ENCODE measurements at places on chromosomes 1 and 21.
A peak's percentile ranks its signal among the peaks of the same experiment; 100 is the strongest.

GRCh38 chr1:103218821-103219220 lies 110.5 kb upstream of the COL11A1 start:
- no peak for DNase-seq

- DNase-seq: no peak
These were observed 217.6 kb downstream of the SDCCAG8 start for GRCh38 chr1:243473227-243474135.

DNA sequence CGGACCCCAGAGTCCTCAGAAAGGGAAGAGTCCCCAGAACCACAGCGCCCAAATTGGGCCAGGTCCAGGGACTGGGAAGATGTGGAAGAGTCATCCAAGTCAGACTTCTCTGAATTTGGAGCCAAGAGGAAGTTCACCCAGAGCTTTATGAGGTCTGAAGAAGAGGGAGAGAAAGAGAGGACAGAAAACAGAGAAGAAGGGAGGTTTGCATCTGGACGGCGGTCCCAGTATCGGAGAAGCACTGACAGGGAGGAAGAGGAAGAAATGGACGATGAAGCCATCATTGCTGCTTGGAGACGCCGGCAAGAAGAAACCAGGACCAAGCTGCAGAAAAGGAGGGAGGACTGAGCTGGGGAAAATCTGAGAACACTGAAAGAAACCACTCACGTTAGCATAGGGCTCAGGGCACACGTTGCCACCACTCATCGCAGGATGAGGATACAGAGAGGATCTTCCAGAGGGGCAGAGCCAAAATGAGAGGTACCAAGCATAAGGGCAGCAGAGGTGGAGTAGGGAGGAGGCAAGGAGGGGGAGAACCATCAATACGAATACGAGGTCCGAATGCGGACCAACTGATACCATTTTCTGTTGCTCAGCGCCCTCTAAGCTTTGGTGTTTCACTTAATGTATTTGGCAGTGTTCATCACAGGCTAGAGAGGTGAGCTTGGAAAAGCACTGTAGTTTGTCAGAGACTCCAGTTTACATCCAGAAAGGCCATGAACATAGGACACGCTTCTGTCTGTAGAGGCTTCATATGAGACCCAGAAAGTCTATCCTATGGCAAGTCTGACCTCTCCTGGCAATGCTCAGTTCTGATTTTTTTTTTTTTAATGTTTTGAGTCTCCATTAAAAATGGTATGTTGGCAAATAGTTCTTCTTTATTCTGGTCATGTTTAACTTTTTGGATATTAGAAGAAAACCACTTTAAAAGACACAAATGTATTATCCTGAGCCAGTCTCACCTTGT lies 34.7 kb downstream of the STYXL2 start:
- DNase-seq: no peak

DNA sequence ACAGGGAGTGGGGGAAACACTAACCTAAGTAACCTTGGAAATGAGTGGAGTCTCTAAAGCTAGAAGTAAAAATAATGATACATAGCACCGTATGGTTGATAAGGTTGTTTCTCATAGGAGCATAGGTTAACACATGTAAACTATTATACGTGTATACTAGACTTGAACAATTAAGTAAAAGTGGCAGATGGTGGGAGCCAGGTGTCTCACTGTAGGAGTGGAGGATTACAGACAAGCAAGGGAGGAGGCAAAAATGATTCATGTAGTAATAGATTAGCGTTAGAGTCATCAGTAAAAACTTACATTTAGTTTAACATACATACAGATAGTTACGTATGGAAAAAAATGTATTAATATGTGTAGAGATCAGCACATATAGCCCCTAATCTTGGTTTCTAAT lies 138.4 kb upstream of the DSCAM start:
- no peak for DNase-seq

- DNase-seq: no peak
These were observed 80.3 kb upstream of the EXO1 start for GRCh38 chr1:241767737-241768136.

DNA sequence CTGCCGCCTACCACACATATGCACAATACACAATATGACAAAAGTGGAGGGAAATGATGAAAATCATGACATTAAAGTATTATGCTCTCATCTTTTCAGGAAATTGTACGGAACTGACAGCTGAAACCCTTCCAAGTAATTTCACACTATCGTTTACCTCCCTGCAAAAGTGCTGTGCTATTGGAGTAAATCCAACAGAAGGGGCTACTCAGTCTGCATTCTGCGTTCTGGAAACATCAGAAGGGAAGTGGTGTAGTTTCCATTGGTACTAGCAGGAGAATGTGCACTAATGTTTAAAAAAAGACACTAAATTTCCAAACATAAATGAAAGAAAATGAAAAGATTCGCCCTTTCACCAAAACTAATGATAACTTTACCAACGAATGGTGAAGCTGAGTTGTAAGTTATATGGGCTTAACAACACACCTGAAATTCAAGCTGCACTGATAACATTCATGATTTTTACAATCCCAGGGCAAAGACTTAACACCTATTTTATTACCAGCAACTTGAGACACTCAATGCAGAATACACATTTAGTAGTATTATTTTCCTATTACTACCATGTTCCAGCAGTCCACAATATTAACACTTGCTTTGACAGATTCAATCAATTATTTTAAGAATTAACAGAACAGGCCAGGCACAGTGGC lies 3.2 kb downstream of the DENND1B start:
- DNase-seq: no peak

- no peak for DNase-seq
These were observed 7.9 kb upstream of the TEX50 start for GRCh38 chr1:173627269-173627668.

DNA sequence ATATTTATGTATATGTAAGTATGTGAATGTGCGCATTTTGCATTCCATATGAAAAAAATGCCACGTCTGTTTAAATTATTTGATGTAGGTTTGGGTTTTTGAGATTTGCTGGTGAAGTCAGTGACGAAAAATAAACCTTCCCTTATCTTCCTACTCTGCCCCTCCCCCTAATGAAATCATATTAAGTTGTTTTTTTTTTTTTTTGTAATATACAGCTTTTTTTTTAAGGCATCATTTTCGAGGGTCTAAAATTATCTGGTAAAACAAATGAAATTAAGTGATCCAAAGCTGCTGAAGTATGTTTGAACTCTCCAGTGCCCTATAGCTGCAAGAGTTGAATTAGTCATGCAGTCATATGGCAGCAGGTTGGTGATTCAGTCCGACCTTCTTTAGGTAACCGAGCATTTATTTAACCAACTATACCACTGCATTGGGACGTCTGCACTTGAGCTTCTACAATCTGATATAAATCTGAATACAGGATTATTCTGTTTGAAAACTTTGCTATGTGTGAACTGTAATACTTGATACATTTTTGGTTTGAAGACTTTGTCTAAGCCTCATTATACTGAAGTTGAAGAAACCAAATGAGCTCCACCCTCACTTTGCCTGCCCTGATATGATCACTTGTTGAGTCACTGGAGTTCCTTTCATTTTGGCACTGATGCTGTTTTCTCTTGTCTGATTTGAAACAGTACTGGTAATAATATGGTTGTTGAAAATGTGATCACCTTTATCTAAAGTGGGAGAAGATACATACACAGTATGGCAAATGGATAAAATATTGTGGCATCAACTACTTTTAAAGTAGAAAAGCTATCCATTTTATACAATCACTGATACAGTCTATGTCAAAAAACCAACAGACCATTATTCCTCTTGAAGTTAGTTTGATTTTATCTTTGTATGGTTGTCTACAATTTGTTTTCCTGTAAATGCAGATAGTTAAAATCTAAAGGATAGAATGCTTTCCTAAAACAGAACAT lies 11.7 kb downstream of the PDIK1L start:
- no peak for DNase-seq

- DNase-seq: no peak
These were observed 39.9 kb downstream of the KCNC4 start for GRCh38 chr1:110250008-110250407.

DNA sequence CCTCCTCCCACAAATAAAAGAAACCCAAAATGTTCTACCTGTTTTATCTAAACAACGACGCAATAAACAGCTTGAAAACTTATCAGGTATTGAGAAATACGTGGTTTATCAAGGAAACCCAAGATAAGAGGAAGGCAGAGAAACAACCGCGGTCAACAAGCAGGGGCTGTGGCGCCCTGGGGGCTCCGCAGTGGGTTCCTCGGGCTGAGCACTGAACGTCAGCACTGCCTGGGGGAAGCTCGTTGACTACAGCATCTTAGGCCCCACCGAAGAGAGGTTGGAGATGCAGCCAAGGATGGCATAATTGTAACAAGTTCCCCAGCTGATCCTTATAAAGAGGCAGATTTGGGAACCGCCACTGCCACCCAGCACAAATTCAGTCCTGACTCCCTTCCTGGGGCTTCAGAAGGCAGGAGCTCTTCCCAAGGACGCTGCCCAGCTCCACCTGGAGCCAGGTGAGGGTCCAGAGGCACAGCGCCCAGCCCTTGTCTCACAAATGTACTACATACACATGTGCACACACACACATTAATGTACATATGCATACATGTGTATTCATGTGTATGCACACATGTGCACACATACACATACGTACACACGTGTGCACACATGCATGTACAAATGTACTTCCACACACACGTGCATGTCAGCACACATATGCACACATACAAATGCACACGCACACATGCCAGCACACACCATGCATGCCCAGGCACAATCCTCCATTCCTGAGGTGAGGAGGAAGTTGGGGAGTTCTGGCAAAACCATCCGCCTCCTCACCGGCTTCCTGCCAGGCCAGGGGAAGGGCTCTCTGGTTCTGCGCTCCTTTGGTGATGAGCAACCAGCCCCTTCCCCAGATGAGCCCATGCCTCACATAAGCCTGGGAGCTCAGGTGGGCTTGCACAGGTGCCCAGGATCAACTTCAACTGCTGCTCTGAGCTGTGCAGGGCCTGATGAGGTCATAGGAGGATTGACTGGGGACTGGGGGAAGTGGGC lies 251.1 kb downstream of the NPHP4 start:
- DNase-seq: no peak

DNA sequence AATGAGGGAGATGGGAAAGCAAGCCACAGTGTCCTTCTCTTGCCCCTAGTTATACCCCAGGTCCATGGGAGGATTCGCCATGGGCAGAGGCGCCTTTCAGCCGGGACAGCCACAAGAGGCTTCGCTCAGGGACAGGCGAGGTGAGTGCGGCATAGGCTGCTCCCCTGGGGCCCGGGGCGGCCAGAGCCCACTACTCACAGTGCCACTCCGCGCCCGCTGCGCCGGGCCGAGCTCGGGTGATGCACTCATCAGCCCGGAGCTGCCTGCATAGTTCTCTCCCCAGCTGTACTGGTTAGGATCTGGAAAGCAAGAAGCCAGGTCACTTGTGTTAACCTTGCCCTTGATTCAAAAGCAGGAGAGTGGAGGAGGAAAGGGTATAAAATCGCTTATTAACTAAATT lies 8.4 kb downstream of the PANK4 start:
- no peak for DNase-seq

DNA sequence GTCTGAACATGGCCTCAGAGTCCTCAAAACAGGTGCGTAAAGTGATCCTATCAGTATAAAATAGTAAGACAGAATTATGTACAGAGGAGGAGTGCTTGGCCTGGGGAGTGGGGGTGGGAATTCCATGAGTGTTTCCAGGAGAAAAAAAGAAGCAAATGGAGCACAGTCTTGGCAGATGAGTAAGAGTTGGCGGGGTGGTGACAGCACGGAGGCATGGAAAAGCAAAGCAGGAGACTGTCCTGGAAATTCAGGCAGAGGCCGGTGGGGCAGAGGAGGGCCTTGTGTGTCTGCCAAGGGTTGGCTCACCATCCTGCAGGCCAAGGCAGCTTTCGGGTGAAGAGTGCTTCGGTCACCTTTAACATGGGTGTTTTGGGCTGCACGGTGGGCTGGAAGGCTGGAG lies 63.4 kb downstream of the OPTC start:
- peak; percentile 77 for DNase-seq

- no peak for DNase-seq
These were observed 210.3 kb downstream of the ASTN1 start for GRCh38 chr1:176954242-176954641.

DNA sequence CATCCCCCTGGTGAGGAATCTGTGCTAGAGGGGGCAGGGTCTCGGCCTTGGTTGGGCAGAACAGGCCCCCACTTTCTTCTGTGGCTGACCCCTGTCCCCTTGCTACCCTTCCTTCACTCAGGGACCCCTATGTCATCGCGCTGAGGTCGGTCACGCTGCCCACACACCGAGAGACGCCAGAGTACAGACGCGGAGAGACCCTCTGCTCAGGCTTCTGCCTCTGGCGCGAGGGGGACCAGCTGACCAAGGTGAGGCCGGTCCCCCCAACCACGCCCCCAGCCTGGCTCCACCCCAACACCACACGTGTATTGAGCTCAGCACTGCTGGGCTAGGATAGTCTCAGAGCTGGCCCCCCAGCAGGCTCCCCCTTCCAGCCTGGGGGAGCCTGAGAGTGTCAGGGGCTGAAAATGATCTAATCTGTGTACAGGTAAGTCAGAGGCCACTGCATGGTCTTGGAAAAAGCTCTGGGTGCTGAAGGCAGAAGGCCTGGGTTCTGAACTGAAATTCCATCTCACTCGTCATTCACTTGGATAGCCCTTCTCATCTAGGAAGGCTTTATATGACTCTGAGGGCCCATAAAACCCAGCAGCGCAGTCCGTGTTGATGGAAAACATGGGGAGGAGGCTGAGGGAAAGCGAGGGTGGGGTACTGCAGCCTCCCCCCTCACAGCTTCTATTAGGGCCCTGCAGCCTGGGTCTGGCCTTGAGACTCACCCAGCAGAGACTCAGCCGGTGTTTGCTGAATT lies 15.3 kb downstream of the FAM151A start:
- no peak for DNase-seq

DNA sequence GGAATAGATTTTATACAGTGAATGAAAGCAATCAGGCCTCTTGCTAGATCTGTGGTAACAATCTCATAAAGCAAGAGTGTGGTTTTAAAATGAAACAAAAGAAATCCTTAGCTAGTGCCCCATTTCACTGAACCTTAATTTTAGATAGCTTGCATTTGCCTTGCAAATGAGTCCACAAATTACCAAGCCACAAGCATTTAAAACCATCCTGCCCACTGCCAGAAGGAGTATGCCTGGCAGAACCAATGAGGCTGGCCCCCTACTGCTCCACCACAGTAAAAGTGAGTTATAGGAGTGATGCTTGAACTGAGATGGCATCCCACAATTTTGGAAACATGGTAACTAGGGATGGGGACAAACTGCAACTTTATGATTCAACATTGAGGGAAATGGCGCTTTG lies 206.4 kb upstream of the LMO4 start:
- no peak for DNase-seq

GRCh38 chr1:182392050-182393028 lies 749 bp upstream of the GLUL start:
- peak; percentile 71 for DNase-seq

All from heart right ventricle (tissue), 16 donors.